Endothelial cell (in vitro differentiated cells): ENCODE measurements at places on chromosomes 2 and 18. TPM values are rescaled to one million over a fixed set of nuclear protein-coding genes. Genes with fewer than 3 reads are reported as not detected.

Gene CLHC1
- 20.2 TPM for total RNA-seq

Gene POU3F3
- total RNA-seq, result not detected

Gene MAP3K19
- total RNA-seq, result not detected

Gene C2orf81
- total RNA-seq, result 5.0 TPM

Gene CYBRD1
- 10.1 TPM for total RNA-seq

Gene NAT8
- not detected for total RNA-seq

Gene SERPINB4
- 0.41 TPM for total RNA-seq

Gene UGT1A10
- not detected for total RNA-seq

Gene SAG
- total RNA-seq, result not detected

Gene CHAC2
- 1.3 TPM for total RNA-seq

Gene CD8B
- not detected for total RNA-seq

Gene IL36RN
- total RNA-seq, result not detected

Gene LDLRAD4
- total RNA-seq, result 34.1 TPM

Gene POMC
- total RNA-seq, result 0.64 TPM

Gene AQP12B
- not detected for total RNA-seq
